Right cardiac atrium (tissue), 5 donors: ENCODE measurements at places on chromosomes 3 and 15. TPM values are rescaled to one million over a fixed set of nuclear protein-coding genes. Genes with fewer than 3 reads are reported as not detected.

Gene SIDT1
- 0.66 TPM for total RNA-seq

Gene GOLGA8J
- 0.32 TPM for total RNA-seq

- DNase-seq: no peak
Measured at GRCh38 chr15:89623165-89623564, 32.1 kb downstream of the KIF7 start.

Gene CADM2
- total RNA-seq: 15.3 TPM
